Activated CD4-positive, CD25-positive, alpha-beta regulatory T cell treated with anti-CD3 and anti-CD28 coated beads, Interleukin-2, amount 50 U/mL, for 72 hours (primary cell): ENCODE measurements at places on chromosomes 3 and 15.

GRCh38 chr3:129460572-129460971 lies 20.5 kb downstream of the IFT122 start:
- DNase-seq: no peak

DNA sequence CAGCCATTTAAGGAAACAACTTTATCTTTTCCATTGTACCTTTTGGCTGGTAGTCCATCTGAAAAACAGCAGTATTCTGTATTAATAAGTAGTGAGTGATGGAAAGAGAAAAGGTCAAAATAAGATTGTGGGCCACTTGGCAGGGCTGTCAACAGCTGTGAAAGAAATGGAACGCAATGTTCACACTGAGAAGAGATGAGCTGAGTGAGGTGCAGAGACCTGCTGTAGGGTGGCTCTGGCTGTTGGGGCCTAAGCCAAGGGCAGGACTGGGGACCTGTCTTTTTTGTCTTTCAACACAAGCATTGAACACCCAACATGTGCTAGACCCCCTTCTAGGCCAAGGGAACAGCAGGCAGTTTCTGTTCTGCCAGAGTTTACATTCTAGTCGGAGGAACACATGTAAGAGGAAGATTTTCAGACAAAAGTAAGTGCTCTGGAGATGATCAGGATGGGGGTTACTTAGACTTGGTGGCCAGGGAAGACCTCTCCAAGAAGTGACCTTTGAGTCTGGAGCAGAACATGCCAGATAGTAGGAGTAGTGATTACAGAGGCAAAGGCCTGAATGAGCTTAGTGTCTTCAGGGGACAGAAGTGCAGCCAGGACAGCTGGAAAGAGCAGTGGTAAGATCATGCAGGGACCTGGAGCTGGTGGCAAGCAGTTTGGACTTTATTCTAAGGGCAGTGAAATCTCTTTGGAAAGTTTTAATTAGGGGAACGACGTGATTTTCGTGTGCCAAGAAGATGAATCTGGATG lies 29.6 kb downstream of the TSEN2 start:
- no peak for DNase-seq

DNA sequence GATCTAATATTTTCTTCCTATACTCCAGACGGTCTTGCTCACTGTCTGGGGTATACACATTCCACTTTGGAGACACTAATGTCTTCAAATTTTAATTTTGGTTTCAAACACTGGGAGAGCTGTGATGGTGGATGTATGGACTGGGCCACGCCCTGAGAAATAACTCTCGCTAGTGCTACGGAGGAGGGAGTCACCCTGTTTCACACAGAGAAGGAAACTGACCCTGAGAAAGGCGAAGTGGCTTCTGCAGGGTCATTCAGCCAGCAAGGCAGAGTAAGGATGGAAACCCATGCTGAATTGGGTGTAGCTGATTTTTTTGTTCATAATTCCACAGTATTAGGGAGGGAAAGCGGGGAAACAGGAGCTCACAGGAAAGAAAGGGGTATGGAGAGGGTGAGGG lies 8.6 kb upstream of the SKIC8 start:
- DNase-seq: no peak

DNA sequence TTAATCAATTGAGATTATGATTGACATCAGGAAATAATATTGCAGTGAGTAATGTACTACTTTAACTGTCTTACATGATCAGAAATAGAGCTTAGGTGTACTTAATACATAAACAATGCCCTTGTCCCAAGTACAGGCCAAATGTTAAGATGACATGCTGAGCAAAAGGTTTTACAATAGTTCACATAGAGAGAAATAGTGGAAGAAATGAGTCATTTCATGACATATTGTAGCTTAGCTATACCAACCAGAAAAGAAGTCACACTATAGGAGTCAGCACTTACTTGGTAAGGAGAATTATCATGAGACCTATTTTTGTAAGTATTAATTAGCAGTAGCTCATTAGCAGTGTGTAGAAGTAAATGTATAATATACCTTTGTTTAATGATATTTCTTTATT lies 96.4 kb upstream of the NANOGP8 start:
- no peak for DNase-seq

DNA sequence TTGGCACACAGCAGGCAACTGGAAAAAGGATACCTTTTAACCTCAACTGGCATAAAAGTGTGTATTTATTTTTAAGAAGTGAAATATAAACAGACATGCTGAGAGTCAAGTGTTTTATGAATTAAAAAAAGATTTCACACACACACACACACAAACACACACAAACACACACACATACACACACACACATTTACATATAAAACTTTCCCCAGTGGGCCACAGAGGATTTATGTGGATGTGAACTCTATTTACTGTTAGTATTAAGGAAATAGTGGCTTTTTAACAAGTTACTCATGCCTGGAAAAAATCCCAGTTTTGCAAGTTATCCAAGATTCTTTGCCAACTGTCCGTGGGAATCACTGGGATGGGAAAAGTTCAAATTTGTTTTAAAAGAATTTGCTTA lies 725.9 kb upstream of the NR2F2 start:
- no peak for DNase-seq

GRCh38 chr3:58608648-58609047 lies 31.5 kb upstream of the FAM107A start:
- DNase-seq: no peak

- no peak for DNase-seq
These were observed 64.0 kb downstream of the TMEM44 start for GRCh38 chr3:194569252-194569651.

- DNase-seq: no peak
These were observed 475.0 kb downstream of the TUSC7 start for GRCh38 chr3:117184574-117184973.

- DNase-seq: peak; percentile 25
These were observed 17.1 kb downstream of the ISG20 start for GRCh38 chr15:88655800-88656488.

- no peak for DNase-seq
These were observed 236.8 kb downstream of the LRRN1 start for GRCh38 chr3:4036046-4036445.

DNA sequence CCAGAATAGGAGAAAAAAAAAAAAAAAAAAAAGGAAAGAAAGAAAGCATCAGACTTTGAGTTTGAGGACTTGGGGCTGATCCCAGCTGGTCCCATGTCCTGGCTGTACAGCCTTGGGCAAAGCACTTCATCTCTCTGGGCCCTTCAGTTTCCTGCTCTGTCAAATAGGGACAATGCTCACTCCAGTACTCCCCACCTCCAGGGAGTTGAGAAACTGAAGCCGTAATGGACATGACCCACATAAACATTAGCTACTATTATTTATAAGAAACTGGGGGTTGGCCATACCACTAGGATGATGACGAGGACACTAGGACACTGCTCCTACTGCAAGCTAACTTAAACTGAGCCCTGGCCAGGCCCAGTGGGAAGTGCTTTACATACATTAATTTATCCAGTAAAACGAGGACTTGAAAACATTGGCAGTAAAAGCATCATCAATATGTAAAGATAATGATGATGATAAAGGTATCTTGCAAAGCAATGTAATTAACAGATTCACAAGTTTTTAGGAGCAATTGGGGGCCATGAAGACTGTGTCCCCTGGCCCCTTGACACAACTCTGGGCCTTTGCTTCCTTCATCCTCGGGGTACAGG lies 22.9 kb upstream of the SMAD6 start:
- DNase-seq: no peak

- DNase-seq: no peak
These were observed 56.6 kb downstream of the MESD start for GRCh38 chr15:80932989-80933388.

GRCh38 chr15:74453925-74454763 lies 6.8 kb downstream of the UBL7 start:
- no peak for DNase-seq

- no peak for DNase-seq
These were observed 14.4 kb upstream of the CMSS1 start for GRCh38 chr3:99803297-99803696.

GRCh38 chr3:56997675-56998074 lies 62.8 kb upstream of the SPATA12 start:
- DNase-seq: no peak

- no peak for DNase-seq
These were observed 139.8 kb downstream of the ATG7 start for GRCh38 chr3:11411956-11412355.

- no peak for DNase-seq
These were observed 37.8 kb downstream of the MYL3 start for GRCh38 chr3:46825450-46825849.

DNA sequence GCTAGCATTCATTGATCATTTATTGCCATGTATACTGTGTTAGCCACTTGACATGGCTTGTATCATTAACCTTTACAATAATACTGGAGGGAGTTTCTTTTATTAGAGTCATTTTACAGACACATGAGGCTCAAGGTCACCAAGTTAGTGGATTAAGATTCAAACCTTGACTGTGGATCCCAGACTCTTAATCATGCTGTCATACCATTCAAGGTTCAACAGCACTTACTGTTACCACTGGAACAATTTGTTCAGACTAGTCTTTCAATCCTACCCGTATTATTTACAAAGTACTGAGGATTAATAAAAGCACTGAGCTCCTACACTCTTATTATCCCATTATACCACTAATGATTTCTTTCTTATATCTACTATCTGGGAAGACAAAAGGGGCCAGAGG lies 1.2 kb downstream of the COX17 start:
- no peak for DNase-seq

DNA sequence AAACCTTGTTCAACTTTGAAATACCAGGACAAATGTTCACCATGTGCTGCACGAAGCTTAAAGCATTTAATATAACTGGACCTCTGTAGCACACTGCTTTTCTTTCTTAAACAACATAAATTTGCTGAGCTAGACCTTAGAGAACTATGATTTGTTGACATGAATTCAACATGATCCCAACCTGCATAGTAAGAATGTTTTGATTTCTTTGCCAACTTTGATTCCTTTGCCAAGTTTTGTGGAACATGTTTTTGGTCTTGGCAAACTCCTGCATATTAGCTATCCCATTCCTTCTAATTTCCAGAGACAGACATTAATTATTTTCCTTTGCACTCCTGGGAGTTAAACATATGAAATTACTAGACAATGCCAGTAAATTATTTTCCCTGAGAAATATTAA lies 197.2 kb upstream of the RBMS3 start:
- DNase-seq: no peak

DNA sequence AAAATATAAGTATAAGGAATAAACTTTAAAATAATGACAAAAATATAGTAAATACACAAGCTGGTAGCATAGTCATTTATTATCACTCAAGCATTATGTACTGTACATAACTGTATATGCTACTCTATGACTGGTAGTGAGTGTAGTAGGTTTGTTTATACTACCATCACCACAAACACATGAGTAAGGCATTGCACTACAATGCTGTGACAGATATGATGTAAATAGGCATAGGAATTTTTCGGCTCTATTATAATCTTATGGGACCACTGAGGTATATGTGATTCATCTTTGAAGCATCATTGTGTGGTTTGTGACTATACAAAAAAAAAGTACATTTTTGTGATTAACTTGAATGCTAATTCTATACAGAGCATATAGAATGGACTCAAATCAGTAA lies 35.3 kb upstream of the FBN1 start:
- DNase-seq: no peak

DNA sequence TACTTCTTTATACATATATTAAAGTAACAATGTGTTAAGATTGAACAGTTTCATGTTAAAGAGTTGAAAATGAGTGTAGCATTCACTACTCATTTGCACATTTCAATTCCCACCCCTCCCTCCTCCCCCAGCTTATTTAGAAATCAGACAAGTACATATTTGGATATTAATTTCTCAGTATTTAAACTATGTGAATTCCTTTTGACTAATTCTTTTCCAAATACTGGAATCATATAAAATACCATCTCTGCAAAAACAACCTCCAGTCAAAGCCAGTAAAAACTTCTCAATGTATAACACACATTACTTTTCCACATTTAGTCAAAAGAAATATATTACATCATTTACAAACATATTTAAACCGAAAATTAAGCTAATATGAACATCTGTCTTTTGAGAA lies 25.5 kb upstream of the SHC4 start:
- no peak for DNase-seq

DNA sequence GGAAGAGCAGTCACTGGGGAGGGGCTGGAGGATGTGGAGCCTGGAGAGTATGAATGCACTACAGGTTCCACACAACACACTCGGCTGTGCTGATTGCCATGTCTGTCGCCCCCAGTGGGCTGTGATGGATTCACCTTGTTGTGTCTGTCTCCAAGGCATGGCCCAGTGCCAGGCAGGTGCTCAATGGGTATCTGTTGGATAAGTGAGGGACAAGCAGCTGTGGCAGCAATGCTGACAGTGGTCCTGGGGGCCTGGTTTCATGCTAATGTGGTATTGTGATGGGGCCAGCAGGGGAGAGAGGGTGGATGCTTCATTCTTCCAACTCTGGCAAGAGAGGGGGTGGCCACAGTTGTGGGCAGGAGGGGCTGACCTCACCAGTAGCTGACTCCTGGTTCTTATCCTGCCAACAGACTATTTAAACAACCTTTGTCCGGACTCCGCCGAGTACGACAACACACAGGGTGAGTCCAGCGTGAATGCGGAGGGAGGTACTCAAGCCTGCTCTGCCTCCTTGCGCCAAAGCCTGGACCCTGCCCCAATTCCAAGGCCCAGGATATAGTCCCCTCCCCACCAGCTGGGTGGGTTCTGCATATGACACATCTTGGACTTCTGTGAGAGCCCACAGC lies 47.3 kb upstream of the NR2C2 start:
- no peak for DNase-seq

GRCh38 chr3:163538387-163538786 lies 1539.9 kb downstream of the SI start:
- no peak for DNase-seq
